Left cardiac atrium (tissue), 4 donors: ENCODE measurements at places on chromosomes 2 and 18. TPM values are rescaled to one million over a fixed set of nuclear protein-coding genes. Genes with fewer than 3 reads are reported as not detected.

The RGPD4 gene
- total RNA-seq, result not detected

DNA sequence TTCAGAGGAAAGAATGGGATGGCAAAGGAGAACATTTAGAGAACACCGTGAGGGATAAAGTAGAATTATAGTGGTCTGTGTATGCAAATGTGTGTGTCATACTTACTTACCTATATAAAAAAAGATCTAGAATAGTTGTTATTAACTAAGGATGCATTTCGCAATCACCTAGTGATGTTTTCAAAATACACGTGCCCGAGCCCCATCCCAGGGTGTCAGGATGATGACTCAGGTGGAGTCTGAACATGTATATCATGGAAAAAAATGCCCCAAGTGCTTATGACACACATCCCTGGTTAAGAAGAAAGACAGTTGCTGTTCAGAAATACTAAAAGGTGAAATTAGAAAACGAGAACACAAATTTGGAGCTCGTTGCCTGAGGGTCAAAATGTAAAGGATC lies 109.0 kb downstream of the CERS6 start:
- no peak for DNase-seq

GRCh38 chr2:26561918-26562810 lies 79.0 kb downstream of the CIB4 start:
- peak; percentile 60 for DNase-seq

DNA sequence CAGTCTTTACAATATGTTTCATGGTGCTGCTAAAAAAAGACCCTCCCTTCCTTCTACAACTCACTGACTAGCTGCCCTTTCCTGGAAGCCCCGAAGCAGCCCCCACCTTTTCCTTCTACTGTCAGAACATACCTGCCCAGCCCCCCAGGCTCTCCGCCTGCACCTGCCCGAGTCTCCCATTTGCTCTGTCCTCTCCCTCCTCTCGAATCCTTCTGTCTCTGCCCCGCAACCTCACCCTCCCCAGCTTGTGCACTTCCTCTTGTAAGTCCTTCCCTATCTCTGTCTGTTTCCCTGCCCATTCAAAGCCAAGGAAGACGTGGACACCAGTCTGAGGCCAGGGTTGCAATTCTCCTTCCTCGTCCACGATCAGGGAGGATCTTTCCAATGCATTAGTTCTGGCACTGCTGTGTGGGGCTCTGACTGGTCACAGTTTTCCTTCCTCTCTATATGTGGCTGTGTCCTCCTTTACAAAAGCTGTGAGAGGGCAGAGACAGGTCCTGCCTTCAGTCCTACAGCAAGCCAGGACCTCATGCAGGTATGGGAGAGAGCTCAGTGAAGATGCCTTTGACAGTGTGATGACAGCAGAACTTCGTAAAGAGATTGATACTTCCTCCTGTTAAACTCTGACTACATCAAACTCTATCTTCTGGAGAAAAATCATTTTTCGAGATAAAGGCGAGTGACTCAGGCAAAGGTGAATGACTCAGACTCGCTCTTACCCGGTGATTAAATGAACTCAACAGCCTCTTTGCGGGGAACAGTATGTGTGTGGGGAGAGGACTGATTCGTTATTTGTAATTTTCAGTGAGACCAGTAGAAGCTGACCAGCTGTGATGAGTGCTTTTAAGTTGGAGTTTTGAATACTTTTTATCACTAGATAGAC lies 14.2 kb downstream of the TNFRSF11A start:
- DNase-seq, result no peak

The CHRNG gene
- not detected for total RNA-seq

- no peak for DNase-seq
These were observed 64.1 kb downstream of the SOX11 start for GRCh38 chr2:5756272-5756671.

DNA sequence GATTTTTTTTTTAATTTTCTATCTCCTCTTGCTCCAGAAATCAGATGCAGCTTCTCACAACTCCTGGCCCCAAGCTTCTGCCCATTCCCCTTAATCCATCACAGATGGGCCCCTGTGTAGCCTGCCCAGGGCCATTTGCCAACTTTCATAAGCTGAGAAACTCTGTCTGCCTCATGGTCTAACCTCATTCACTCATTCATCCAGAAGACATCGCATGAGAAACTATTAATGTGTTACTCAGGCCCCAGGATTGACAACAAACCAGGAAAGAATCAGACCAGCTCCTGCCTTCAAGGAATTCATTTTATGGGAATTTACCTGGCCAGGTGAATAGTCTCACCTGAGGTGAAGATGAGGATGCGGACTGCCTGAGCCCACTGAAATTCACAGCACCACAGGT lies 35.0 kb downstream of the SLC14A2 start:
- DNase-seq, result no peak

GRCh38 chr18:47175283-47175897 lies 774 bp downstream of the IER3IP1 start:
- peak; percentile 36 for DNase-seq

The SIX3 gene
- total RNA-seq, result not detected

DNA sequence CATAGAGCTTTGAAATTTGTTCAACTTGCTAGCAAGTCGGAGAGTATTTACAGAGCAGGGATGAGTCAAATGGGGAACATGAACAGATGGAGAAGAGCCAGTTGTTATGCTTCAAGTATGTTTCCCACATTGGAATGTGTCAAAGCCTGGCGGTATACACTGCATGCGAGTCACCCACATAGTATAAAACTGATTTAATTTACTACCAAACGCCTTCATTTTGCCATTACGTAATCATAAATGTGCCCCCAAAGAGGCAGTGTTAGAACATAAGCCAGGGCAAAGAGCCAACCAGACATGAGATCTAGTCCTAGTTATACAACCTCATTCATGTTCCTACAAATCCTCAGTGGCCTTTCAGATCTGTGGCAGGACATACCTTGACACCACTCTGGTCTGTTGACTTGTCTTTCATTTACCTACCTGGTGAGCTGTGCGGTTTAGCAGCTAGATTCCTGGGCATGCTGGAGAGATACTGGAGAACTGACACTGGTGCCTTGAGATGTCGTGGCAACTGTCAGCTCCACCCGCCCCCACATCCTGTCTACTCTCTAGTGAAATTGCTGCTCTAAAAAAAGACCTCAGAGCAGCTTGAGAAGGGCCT lies 21.7 kb upstream of the NRP2 start:
- no peak for DNase-seq

DNA sequence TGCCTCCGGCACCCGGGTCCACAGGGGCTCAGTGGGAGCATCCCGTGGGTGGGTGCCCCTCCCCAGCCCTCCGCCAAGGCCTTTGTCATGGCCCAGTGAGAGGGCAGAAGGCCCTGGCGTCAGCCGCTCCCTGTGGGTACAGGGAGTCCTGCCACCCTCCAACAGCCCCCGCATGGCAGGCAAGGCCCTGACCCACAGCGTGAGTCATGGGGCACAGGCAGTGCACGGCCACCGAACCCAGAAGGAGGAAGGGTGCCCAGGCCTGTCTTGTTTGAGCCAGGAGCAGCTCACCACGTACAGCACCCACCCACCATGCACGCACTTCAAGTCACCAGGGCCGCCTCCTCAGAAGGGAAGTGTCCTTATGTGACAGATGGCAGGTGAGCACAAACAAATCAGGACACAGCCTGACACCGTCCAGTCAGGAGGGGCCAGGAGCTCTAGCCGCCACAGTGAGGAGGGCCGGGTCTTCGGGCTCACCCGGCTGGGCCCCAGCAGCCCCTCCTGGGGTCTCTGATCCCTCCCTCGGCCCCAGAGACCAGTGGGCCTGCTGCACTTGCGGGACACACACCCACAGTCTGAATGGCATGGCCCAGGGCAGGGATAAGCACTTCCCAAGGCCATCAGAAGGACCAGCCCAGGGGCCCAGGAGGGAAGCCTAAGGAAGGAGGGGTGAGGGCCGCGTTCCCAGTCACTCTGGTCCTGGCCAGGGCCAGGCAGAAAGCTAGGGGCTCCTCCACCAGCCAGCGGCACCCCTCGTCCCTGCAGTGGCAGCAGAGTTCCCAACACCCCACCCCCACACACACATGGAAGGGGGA lies 25.8 kb downstream of the BIN1 start:
- DNase-seq, result peak; percentile 49

The CABLES1 gene
- total RNA-seq, result 6.6 TPM

GRCh38 chr2:58800881-58801280 lies 559.8 kb upstream of the FANCL start:
- no peak for DNase-seq

DNA sequence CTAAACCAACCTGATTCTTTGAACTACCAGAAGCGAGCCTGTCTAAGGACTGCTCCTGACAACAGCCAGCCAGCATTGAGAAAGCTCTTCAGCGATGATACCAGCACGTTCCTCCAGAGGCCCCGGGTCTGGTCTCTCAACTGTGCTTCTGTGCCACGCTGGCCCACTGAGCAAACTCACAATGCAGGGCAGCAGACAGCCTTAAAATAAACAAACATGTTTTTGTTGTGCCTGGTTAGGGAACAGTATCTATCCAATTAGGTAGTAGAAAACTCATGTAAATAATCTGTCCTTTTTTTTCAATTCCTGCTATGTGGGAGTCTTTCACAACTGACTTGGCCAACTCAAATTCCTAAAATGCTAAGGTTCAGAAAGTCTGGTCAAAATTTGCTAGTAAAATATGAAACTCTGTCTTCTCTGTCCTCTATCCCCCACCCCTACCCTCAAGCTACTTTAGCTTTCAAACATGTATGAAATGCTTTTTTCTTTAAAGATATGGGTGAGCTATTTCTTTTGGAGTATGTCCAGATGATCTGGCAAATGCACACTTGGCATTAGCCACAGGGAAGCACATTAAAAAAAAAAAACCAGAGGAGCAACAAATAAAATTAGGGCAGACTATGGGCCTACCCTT lies 21.4 kb upstream of the EML4 start:
- DNase-seq, result no peak

The MTCL1 gene
- total RNA-seq, result 4.3 TPM

DNA sequence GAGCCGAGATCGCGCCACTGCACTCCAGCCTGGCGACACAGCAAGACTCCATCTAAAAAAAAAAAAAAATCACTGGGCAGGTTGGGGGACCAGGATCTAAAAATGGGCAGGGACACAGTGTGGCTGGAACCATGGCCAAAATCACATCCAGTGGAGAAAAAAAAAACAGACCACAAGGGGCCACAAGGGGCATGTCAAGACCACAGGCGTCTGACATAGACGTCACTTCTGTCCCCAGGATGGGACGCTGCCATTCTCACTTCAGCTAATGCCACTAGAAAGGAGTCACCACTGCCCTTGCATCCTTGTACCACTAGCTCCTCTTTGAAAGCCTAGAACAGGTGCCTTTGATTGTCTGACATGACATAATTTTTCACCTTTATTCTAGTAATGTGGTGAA lies 2.5 kb upstream of the POMC start:
- no peak for DNase-seq
